Mammary epithelial cell (primary cell): ENCODE measurements at places on chromosomes 1 and 21.

- no peak for DNase-seq
Measured at GRCh38 chr21:45318556-45319404, 31.1 kb upstream of the POFUT2 start.

- no peak for DNase-seq
Measured at GRCh38 chr1:12183095-12183794, 16.5 kb downstream of the TNFRSF1B start.

- no peak for DNase-seq
Measured at GRCh38 chr1:201582705-201583442, 43.9 kb downstream of the NAV1 start.

DNA sequence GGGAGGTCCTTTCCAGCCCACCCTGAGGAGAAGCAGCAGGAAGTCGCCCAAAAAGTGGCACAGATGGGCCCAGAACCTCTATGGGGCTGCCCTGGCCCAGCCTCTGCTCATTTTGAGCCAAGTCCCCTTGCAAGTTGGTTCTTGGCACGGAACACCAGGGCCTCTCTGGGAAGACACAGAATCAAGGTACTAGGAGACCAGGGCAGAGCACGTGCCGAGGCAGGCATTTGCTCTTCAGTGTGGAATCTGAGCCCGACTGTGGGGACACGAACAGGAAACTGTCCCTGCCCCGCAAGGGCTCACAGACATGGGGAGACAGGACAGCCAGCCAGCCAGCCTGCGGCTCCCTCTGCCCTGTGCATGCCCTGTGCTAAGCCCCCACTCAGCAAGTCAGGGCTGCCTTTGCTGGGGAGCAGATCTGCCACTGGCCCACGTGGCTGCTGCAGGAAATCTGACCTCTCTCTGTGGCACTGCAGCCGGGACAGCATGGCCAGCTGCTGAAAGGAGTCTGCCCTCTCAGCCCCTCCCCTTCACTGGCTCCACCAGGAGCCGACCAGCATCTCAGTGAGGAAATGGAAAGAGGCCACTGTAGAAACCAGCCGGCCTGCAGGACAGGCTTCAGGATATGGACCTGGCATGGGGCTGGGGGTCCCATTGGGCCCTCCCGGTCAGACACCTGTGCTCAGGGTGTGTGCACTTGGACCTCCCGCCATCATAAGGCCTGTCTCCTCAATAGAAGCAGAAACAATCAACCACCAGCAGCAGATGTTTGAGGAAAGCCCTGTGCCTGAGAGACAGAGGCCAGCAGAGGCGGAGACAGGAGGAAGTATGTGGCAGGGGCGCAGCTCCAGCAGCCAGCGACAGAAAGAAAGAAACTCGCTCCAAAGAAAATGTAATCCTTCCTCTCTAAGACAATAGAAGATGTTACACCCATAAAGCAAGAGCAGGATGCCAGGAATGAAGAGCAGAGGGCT lies 3.7 kb downstream of the ARHGEF16 start:
- DNase-seq: no peak

DNA sequence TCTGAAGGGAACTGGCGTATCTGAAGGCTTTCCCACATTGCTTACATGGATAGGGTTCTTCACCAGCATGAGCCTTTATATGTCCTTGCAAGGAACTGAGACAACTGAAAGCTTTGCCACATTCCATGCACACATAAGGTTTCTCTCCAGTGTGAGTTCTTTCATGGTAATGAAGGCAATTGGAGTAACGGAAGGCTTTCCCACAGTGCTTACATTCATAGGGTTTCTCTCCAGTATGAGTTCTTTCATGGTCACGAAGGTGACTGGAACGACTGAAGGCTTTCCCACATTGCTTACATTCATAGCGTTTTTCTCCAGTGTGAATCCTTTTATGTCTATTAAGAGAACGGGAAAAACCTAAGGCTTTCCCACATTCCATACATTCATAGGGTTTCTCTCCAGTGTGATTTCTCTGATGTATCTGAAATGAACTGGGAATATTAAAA lies 15.0 kb downstream of the ZNF124 start:
- DNase-seq: no peak

GRCh38 chr1:98288494-98288893 lies 367.7 kb upstream of the DPYD start:
- DNase-seq: no peak
